H1 (cell line): ENCODE measurements at places on chromosomes 16 and 17. TPM values are rescaled to one million over a fixed set of nuclear protein-coding genes. Genes with fewer than 3 reads are reported as not detected.

The CCL5 gene
- not detected in 2 replicates for total RNA-seq

The KAT8 gene
- 61.6 and 68.7 TPM in 2 replicates for total RNA-seq

The CEP95 gene
- total RNA-seq = 50.8 and 51.5 TPM in 2 replicates

The CHTF18 gene
- 98.3 and 104 TPM in 2 replicates for total RNA-seq

The CES1 gene
- total RNA-seq = 0.52 and 1.2 TPM in 2 replicates

The C17orf113 gene
- 1.4 TPM in 2 replicates for total RNA-seq

The PMFBP1 gene
- 1.2 and 1.6 TPM in 2 replicates for total RNA-seq
